ENCODE measurements at places on chromosomes 12 and 14.

DNA sequence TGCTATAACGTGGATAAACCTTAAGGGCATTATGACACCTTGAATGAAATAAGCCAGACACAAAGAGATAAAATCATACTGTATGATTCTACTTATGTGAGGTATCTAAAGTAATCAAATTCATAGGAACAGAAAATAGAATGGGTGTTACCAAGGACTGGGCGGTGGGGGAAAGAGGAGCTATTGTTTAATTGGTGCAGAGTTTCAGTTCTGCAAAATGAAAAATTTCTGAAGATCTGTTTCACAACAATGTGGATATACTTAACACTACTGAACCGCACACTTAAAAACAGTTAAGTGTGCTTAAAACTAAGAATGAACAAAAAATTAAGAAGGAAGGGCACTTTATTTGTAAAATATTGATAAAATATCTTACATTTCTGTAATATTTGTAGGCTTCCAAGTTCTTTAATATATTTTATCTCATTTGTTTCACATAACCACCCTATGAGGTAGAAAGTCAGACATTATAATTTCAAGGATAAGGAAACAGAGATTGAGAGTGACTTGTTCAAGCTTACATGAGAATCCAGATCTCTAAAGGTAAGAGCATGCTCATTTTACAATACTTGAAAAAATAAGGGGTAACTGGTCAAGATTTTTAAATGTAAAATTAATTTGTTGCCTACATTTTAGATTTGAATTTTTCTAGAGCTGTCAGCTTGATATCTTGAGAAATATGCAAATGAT is 14.9 kb downstream of the LTA4H start:
- no peak for DNase-seq

DNA sequence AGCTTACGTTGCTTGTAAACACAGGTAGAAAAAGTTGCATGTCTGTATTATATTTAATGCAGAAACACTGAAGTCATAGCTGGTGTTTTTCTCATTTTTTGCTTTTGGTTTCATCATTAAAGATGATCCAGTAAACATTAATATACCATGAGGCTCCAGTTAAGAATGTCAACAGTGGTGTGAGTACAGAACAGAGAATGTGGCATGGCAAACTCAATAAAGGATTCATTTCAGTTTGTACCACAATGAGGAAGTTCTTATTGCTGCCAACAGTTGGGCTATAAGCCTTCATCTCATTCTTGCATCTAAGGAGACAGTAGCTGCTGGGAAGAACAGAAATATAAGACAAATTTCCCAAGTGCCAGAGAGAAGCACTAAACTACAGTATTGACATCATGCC is 72.1 kb upstream of the ST8SIA1 start:
- DNase-seq: no peak

GRCh38 chr14:66085224-66085623 is 400.9 kb upstream of the CCDC196 start:
- DNase-seq: no peak

GRCh38 chr12:38759621-38760020 is 145.8 kb downstream of the CPNE8 start:
- no peak for DNase-seq

DNA sequence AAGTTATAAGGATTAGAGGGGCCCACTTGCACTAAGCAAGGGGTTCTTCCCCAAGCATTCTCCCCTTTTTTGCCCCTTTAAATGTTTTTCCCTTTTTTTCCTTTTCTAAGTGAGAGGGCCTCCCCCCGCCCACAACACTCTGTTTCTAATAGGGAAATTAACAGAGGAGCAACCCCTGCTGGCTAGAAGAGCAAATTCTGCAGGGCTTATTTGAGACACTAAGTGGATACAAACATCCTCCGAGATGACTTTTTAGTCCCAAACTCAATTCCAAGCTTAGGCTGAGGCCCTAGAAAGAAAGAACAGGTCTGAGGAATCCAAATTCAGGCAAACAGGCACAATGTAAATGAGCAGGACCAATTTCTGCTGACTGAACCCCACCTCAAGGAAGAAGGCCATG is 138.9 kb downstream of the GPR65 start:
- DNase-seq: no peak

GRCh38 chr12:22856178-22856577 is 231.2 kb downstream of the ETNK1 start:
- peak; percentile 34 for DNase-seq

GRCh38 chr14:103161054-103161397 is 37.8 kb downstream of the TNFAIP2 start:
- DNase-seq: no peak

GRCh38 chr12:66589095-66589494 is 89.8 kb downstream of the GRIP1 start:
- DNase-seq: no peak

DNA sequence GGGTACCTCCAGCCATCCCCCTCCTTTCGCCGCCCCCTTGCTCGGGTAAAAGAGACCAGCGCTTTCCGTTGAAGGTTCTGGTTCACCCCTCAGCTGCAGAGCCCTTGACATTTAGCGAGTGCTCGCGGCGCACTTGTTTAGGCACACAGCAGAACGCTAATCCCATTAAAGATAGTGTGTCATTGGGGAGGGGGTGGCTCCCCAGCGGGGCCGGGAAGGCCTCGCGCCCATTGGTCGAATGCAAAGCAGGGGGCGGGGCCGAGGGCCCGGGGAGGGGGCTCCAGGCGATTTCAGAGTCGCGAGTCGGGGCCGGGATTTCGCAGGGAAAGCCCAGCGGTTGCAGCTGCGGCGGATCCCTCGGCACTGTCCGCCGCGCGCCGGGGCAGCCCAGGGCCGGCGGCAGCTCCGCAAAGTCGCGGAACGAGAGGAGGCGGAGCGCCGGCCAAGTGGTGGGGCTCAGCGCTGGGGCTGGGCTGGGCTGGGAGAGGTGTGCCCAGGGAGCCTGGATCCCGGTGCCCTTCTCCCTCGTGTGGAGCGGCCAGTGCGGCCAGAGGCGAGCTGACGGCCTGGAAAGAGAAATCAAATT is 122.9 kb downstream of the TSPAN9 start:
- peak; percentile 31 for DNase-seq

DNA sequence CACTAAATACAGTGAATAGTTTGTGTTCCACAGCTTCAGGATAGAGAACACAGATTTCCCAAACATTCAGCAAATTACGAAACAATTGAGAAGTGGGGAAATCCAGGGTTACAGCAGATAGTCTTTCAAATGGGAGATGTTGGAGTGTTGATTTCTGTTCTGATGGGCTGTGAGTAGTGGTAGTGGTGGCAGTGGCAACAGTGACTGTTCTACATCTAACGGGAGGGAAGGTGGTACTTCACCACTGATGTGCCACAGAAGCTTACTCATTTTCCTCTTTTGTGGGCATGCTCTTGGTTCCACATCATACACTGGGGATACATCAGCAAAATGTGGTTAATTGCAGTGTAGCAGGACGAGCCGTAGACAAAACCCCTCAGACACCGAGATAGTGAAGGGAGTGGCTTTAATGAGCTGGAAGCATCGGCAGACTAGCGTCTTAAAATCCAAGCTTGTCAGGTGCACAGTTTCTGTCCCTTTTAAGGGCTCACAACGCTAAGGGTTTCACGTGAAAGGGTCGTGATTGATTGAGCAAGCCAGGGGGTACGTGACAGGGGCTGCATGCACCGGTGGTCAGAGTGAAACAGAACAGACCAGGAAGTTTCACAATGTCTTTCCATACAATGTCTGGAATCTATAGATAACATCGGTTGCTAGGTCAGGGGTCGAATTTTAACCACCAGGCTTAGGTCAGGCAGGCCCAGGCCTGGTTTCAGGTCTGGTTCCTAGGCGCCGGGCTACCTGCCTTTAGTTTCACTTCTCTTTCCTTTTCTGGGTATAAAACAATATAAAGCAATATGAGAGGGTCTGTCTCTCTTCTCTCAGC is 330.6 kb upstream of the FBXO33 start:
- DNase-seq: no peak

DNA sequence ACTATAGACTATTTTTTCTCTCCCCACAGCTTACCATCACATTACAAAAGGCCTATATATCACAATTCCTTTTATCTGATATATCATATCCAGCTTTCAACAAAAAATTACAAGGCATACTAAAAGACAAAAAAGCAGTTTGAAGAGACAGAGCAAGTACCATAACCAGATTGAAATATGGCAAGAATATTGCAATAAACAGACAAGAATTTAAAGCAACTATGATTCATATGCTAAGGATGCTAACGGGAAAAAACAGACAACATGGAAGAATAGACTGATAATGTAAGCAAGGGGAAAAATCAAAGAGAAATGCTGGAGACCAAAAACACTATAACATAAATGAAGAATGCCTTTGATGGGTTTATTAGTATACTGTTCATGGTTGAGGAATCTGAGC is 40.7 kb downstream of the LRP6 start:
- DNase-seq: no peak

- DNase-seq: no peak
These were observed 13.3 kb upstream of the MAX start for GRCh38 chr14:65115615-65116014.
